Kidney (tissue), 22 donors: ENCODE measurements at places on chromosomes 7 and 10. TPM values are rescaled to one million over a fixed set of nuclear protein-coding genes. Genes with fewer than 3 reads are reported as not detected.
A peak's percentile ranks its signal among the peaks of the same experiment; 100 is the strongest.

GRCh38 chr10:32023264-32023663 is 33.0 kb downstream of the KIF5B start:
- peak; percentile 34 for DNase-seq
- H3K36me3 ChIP-seq, result peaks cover 20% of the 10 kb centered on the region
- no peak overlapping the region for H3K27ac ChIP-seq

- no peak overlapping the region for H3K4me3 ChIP-seq
- H3K4me1 ChIP-seq, result no peaks in the 10 kb centered on the region
- no peaks in the 10 kb centered on the region for H3K27me3 ChIP-seq
- H3K27ac ChIP-seq, result no peak overlapping the region
- H3K36me3 ChIP-seq, result no peaks in the 10 kb centered on the region
Measured at GRCh38 chr7:154372011-154372601, 319.9 kb downstream of the DPP6 start.

Gene ATG9B
- 0.19 TPM for total RNA-seq

Gene INA
- total RNA-seq, result 0.16 TPM

DNA sequence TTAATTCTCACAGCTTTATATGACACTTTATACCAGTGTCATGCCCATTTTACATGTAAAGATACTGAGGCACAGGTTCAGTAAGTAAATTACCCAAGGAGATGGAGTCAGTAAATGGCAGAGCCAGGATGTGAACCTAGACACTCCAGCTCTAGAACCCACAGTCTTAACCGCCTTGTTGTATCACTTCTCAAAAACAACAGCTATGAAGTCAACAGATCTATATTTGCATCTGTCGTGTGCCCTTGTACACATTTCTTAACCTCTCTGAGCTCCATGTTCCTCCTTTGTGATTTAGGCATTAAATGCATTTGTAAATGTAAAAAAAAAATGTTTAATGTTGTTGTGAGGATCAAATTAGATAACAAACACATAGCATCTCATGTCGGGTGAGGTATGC is 716.2 kb downstream of the SUGCT start:
- no peak overlapping the region for H3K27ac ChIP-seq
- no peaks in the 10 kb centered on the region for H3K36me3 ChIP-seq

Gene CRHR2
- not detected for total RNA-seq

GRCh38 chr7:25060487-25061055 is 64.5 kb downstream of the CYCS start:
- H3K27ac ChIP-seq, result no peak overlapping the region
- H3K27me3 ChIP-seq, result no peaks in the 10 kb centered on the region
- H3K4me3 ChIP-seq, result no peak overlapping the region
- no peak for DNase-seq
- no peaks in the 10 kb centered on the region for H3K4me1 ChIP-seq

Gene PRKG1
- total RNA-seq, result 14.8 TPM

- no peaks in the 10 kb centered on the region for H3K27me3 ChIP-seq
- no peaks in the 10 kb centered on the region for H3K36me3 ChIP-seq
- H3K4me1 ChIP-seq, result no peaks in the 10 kb centered on the region
- no peak for DNase-seq
- H3K4me3 ChIP-seq, result no peak overlapping the region
Measured at GRCh38 chr10:116589926-116590325, 833 bp upstream of the PNLIPRP1 start.

Gene NEURL1
- total RNA-seq, result 1.2 TPM

Gene NKX6-2
- total RNA-seq, result 2.5 TPM

GRCh38 chr10:61890881-61891409 is 10.6 kb upstream of the ARID5B start:
- no peak overlapping the region for H3K4me3 ChIP-seq
- no peaks in the 10 kb centered on the region for H3K27me3 ChIP-seq
- H3K4me1 ChIP-seq, result no peaks in the 10 kb centered on the region
- H3K36me3 ChIP-seq, result no peaks in the 10 kb centered on the region
- no peak overlapping the region for H3K27ac ChIP-seq

GRCh38 chr7:2106924-2107323 is 125.8 kb downstream of the MAD1L1 start:
- no peaks in the 10 kb centered on the region for H3K27me3 ChIP-seq
- peak; percentile 70 for DNase-seq
- peak overlapping the region; percentile 37 for H3K27ac ChIP-seq
- H3K4me1 ChIP-seq, result peaks cover 28% of the 10 kb centered on the region
- H3K36me3 ChIP-seq, result no peaks in the 10 kb centered on the region

DNA sequence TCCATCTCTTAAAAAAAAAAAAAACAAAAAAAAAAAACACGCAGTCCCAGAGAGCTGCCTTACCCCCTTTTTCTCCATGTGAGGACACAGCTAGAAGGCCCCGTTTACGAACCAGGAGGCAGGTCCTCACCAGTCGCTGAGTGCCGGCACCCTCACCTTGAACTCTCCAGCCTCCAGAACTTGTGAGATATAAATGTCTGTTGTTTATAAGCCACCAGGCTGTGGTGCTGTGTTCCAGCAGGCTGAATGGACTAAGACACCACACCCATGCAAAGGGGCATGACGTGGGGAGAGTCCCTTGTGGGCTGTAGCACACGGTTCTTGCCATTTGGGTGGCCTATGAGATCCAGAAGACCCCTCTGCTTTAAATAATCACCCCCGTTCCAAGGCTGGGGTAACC is 17.2 kb downstream of the ECHDC3 start:
- peaks cover 6% of the 10 kb centered on the region for H3K36me3 ChIP-seq
- no peaks in the 10 kb centered on the region for H3K4me1 ChIP-seq
- no peak overlapping the region for H3K4me3 ChIP-seq
- no peak for DNase-seq

GRCh38 chr7:138074121-138074520 is 2.1 kb upstream of the AKR1D1 start:
- H3K4me3 ChIP-seq, result no peak overlapping the region
- no peak overlapping the region for H3K27ac ChIP-seq
- no peaks in the 10 kb centered on the region for H3K27me3 ChIP-seq
- no peaks in the 10 kb centered on the region for H3K4me1 ChIP-seq
- no peaks in the 10 kb centered on the region for H3K36me3 ChIP-seq

GRCh38 chr10:115941361-115941771 is 331.6 kb downstream of the GFRA1 start:
- no peaks in the 10 kb centered on the region for H3K36me3 ChIP-seq
- H3K4me3 ChIP-seq, result no peak overlapping the region
- no peaks in the 10 kb centered on the region for H3K4me1 ChIP-seq
- H3K27ac ChIP-seq, result no peak overlapping the region
- peak; percentile 44 for DNase-seq

Gene C7orf25
- 6.6 TPM for total RNA-seq

Gene MALRD1
- 2.0 TPM for total RNA-seq
